ENCODE measurements at places on chromosomes 12 and 14. TPM values are rescaled to one million over a fixed set of nuclear protein-coding genes. Genes with fewer than 3 reads are reported as not detected.

The GDF3 gene
- total RNA-seq: not detected

The GABARAPL1 gene
- 19.7 TPM for total RNA-seq

The FGF6 gene
- not detected for total RNA-seq

The FOXG1 gene
- not detected for total RNA-seq

The OR6C4 gene
- not detected for total RNA-seq

The CISTR gene
- not detected for total RNA-seq

The RARG gene
- 30.9 TPM for total RNA-seq
